Fibroblast of skin of abdomen (primary cell): ENCODE measurements at places on chromosomes 1 and 21.

DNA sequence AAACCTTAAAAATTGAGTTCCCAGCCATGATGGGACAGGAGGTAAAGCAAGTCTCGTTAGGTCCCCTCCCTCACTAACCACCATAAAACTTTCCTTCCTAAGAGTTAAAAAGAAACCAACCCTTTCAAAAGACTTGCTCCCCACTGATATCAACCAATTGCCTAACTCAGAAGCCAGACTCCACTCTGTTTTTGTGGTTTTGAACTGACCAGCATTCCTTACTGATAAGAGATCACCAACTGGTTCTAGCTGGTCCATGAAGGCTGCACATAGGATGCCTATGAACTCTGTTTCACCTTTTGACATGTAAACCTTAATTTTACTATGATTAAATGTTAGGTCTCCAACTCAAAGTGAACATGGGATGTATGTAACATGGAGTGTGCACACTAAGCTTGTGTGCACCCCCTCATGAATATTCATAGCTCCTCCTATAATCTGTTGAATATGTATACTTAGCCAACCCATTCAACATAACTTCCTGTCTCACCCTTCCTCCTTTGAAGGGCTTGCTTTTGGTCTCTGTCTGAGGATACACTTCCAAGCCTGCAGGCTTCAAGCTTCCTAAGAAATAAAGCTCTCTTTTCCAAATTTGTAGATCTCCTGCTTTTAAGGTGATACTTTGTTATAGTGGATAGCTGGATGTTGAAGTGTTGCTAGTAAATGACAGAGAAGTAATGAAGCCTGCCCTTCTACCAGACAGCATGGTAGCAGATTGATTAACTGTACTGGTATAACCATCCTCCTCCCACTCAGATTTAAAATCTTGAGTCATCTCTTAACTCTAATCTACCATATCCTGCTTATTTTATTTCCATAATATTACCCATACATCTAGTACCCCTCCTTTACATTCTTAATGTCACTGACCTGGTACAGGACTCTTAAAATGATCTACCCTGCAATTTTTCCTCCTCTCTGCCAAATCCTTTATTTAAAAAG lies 95.6 kb downstream of the ZNF644 start:
- DNase-seq: peak; percentile 40

- no peak for DNase-seq
These were observed 80.4 kb upstream of the SPATA6 start for GRCh38 chr1:48552420-48552819.

DNA sequence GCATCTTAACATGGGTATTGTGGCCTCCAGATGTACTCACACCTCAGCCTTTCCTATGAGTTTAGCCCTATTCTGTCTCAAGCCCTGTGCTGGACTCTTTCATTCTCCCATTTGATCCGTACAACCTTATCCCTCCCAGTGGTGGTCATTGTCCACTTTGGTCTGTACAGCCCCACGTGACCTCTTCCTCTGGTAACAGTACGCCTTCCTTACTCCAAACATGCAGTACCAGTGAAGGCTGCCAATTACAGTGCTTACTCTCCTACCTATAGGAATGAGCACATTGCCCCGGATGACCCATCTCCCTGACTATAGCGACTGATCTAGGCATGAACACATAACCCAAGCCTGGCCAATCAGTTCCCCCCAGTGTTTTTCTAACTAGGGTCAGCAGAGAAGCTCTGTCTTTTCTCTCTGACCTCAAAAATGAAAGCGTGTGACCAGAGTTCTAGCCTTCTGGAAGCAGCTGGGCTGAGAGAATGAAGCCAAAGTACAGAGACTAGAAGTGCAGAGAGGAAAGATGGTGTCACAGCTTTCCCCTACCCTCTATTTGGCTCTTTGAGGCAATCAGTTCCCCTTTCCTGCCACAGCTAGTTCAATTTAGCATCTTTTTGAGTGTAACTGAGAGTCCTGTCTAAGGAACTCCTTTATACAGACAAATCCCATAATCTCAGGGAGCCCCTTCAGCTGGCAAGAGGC lies 9.9 kb upstream of the QSOX1 start:
- DNase-seq: no peak

DNA sequence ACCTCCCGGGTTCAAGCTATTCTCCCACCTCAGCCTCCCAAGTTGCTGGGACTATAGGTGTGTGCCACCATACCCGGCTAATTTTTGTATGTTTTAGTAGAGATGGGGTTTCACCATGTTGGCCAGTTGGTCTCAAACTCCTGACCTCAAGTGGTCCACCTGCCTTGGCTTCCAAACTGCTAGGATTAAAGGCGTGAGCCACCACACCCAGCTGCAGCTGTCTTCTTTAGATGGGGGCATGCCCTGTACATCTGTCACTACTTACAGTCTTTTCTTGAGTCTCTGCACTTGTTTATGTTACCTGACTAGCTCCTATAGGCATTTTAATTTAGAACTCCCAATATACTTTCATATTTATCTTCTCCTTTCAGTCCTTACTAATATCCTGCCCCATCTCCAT lies 64.2 kb downstream of the SELENOF start:
- DNase-seq: no peak

GRCh38 chr1:62285440-62285839 lies 33.8 kb downstream of the KANK4 start:
- no peak for DNase-seq

- DNase-seq: no peak
These were observed 142.5 kb downstream of the ZNF648 start for GRCh38 chr1:181918880-181919525.

DNA sequence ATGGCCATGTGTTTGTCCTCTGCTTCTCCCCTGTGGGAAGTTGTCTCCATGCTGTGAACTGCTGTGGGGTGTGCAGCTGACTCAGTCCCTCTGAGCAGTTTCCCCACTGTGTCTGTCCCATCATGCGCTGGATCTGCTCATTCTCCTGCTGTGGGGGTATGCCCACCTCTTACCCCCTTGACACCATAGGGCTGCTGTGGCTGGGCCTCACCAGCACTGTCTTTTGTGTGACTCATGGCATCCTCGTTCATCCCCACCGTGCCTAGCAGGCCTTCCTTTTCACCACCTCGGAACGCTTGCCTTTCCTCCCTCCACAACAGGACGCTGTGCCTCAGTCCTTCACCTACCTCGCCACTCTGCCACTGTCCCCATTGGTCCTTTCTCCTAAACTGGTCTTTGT lies 27.3 kb downstream of the VANGL2 start:
- no peak for DNase-seq

DNA sequence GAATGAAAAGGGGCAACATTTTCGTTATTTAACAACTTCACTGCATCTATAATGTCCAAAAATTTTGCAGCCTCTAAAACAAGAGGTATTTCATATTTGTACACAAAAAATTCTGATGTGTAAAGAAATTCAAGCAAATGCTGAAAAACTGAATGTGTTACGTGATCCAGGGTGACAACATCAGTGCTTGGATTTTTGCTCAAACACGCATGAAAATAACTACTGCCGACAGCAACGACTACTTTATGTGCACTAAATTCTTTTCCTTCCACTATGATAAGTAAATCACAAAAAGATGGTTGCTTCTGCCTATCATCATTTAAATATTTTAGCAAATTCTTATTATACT lies 53.4 kb upstream of the ASPM start:
- DNase-seq: no peak

GRCh38 chr1:24964811-24965570 lies 34.9 kb upstream of the RUNX3 start:
- DNase-seq: peak; percentile 88

DNA sequence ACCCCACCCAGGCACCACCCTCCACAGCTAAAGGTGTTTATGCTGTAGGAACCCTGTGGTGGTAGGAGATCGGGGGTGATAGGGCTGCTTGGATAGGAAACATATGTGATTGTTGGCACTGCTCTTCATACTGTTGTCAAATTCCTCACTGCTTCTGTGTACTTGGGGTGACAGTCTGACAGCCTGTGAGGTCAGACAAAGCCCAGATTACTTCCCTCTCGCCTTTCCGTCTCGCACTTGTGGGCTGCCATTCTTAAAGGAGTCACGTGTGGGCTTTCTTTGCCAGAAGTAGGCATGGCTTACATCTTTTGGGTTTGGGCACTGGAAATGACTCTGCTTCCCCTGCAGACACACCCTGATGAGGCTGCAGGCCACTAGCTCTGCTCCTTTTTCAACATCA lies 363.8 kb downstream of the DISC1 start:
- DNase-seq: peak; percentile 18

GRCh38 chr1:155184835-155185782 lies 11.5 kb downstream of the TRIM46 start:
- no peak for DNase-seq

DNA sequence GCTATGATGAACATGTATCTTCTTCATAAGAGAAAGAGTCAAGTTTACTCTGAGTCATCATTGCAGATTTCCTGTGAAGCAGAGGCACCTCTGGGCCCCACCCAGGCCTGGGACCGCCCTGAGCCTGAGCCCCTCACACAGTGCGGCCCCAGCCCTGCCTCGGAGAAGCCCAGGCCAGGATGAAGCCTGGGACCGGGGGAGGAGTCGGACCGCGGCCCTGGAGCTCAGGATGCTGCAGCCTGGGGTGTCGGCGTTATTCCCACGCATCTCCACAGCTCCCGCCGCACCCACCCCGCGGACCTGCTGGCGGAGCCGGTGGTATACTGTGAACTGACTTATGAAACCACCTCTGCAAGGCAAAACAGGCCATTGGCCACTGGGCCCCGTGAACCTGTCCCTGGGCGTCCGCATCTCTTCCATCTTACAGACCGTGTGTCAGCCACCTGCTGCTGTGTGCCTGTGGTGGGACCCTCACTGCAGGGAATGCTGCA lies 2.4 kb upstream of the COL6A1 start:
- DNase-seq: no peak

DNA sequence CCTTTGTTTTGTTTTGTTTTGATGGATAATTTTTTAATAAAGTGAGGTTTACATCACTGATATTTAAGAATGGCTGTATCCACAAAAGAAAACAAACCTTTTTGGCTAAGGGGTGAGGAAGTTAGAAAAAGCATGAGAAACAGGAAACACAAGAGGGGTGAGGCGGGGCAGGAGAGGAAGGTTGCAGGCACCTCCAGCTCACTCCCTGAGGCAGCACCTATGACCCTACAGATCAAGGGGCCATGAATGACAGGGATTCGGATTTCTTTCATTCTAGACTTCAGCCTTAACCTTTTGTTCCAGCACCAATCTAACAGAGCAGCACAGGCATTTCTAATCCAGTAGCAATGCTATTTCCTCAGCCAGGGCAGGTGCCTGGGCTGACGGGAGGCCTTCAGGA lies 4.4 kb downstream of the CLCA4 start:
- no peak for DNase-seq

- DNase-seq: peak; percentile 29
These were observed 749 bp downstream of the AKIRIN1 start for GRCh38 chr1:38991638-38992411.

GRCh38 chr1:46806196-46807020 lies 7.6 kb downstream of the CYP4B1 start:
- no peak for DNase-seq

GRCh38 chr1:36253161-36253862 lies 29.1 kb downstream of the THRAP3 start:
- DNase-seq: peak; percentile 73

- DNase-seq: peak; percentile 3
These were observed 101.2 kb downstream of the ZSCAN20 start for GRCh38 chr1:33573661-33574060.

- DNase-seq: peak; percentile 80
These were observed 31.0 kb downstream of the NCAM2 start for GRCh38 chr21:21029164-21029563.

- no peak for DNase-seq
These were observed 18.0 kb downstream of the ADORA1 start for GRCh38 chr1:203145321-203146041.

DNA sequence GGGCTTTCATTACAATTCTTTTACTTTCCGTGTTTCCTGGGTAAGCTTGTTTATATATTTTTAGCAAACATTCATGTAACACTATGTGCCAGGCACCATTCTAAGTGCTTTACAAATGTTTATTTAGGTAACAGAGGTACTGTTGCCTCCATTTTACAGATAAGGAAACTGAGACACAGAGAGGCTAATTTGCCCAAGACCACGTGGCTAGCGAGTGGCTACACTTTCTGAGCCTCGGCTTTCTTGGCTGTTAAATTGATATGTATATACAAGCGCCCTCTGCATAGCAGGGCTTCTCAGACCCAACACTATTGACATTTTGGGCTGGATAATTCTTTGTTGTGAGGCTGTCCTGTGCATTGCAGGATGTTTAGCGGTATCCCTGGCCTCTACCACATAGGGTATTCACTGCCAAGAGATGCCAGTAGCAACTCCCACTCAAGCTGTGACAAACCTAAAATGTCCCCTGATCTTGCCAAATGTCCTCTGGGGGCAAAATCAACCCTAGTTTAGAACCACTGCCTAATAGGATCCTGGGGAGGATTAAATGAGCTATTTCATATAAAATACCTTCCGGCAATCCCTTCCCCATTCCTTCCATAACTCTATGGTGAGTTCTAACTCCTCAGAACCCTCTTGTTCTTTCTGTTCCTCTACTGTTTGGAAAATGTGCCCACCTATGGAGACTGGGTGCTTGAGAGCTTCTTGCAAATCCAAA lies 17.2 kb upstream of the ID3 start:
- DNase-seq: no peak

- DNase-seq: peak; percentile 25
These were observed 16.6 kb downstream of the GPATCH2 start for GRCh38 chr1:217614200-217614712.

DNA sequence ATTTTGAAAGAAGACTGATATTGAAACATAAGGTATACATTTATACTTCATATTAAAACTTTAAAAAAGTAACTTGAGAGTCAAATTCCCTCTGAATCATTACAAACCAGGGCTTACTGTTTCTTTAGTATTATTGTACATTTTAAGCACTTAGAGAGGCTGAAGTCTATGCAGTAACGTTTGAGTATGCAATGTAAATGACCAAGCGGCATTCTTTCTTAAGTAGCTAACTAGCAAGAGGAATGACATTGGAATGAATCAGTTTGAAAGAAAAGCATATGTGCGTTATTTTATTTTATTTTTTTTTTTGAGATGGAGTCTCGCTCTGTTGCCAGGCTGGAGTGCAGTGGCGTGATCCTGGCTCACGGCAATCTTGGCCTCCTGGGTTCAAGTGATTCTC lies 24.3 kb downstream of the WNT2B start:
- DNase-seq: peak; percentile 88

DNA sequence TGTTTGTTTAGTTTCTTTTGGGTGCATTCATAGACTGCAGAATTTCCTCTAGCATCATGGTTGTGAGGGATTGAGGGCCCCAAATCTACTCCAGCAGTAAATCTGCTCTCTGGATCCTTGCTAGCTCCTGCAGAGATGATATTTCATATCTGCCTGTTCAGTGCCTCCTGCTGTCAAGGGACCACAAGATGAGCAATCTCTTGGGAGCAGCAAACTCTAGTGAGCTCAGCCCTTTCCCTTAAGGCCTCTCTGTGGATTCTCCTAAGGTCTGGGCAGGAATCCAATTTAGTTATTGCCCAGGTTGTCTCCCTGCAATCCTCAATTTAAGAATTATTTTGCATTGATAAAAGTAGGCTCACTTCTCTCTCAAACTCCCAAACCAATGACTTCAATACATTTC lies 76.9 kb downstream of the RGS18 start:
- peak; percentile 23 for DNase-seq

- no peak for DNase-seq
These were observed 227.7 kb upstream of the SAMSN1 start for GRCh38 chr21:14773777-14774345.
